ENCODE measurements at places on chromosomes 16 and 17.
A peak's percentile ranks its signal among the peaks of the same experiment; 100 is the strongest.

GRCh38 chr16:86529160-86529559 is 18.8 kb downstream of the FOXF1 start:
- no peak for DNase-seq

GRCh38 chr17:50123649-50124349 is 6.2 kb downstream of the SAMD14 start:
- DNase-seq = no peak

DNA sequence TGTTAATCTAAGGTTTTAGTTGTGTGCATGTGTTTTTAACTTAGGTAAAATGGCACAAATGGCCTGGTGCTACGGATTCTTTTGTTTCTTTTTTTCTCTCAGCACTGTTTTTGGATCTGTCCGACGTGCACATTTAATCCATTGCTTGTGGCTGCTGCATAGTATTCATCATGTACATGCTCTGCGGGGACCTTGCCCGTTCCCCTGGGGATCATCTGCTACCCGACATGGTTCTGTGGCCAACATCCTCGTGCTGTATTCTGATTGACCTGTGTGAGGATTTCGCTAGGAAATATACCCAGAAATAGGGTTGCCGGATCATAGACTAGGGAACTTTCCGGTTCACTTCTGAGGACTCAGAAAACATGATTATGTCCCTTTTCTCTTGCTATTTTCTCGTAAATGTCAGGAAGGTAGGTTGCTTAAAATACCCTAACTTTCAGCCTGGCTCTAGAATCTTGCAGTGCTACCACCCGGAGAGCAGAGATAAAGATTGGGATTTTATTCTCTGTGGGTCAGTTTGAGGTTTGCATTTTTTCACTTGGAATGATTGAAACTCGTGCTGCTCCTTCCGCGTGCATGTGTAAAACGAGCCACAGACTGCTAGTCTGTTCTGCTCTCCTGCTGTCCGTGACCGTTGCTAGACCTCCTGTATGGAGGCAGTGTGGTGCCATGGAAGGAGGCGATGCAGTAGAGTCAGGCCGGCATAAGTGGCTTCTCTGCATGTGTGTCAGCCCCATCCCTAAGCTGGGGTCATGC is 42.9 kb downstream of the LDHD start:
- DNase-seq = no peak

GRCh38 chr17:50818921-50819657 is 16.3 kb upstream of the WFIKKN2 start:
- no peak for DNase-seq

DNA sequence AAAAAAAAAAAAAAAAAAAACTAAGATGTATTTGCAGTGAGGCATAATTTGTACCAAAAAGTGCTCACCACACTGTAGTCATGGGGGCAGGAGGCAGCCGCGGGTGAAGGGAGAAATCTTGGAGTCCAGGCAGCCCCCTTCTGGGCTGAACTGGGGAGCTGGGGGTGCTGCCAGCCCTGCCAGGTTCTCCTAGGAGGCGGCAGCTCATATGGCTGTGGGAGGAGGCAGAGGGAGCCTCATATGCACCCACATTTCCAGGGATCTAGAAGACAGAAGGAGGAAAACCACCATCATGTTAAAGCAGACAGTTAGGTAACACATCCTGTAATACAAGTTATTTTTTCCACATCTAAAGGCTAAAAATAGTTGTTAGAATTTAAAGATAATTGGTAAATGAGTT is 16.3 kb downstream of the MAPT start:
- no peak for DNase-seq

DNA sequence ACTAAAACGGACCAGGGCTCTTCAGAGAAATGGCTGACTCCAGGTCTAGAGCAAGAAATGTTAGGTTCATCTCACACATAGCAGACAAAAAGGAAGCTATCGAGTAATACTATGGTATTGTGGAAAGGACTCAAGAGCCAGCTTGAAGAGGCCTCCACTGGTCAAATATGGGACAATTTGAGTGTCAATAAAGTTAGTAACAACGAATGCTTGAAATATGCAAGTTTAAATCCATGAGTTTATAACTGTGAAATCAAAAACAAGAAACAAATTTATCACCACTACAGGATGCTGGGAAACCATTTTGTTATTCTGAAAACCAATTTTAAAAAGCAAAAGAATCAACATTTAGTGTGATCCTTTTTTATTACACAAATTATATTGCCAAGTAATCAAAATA is 50.4 kb upstream of the ANKFY1 start:
- DNase-seq = no peak

- peak; percentile 72 for DNase-seq
Measured at GRCh38 chr16:56950881-56951771, 10.6 kb upstream of the CETP start.

DNA sequence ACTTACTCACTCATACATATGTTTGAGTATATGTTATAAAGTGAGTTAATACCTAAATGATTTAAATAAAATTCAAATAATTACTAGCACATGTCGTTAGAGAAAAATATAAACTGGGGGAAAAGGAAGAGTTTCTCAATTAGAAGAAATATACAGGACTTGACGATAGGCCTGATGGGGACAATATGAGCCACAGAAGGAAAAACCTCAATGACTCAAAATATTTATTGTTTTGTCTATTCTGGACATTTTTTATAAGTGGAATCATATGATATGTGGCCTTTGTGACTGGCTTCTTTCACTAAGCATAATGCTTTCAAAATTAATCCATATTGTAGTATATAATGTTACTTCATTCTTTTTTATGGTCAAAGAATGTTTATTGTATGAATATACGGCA is 339.2 kb upstream of the PMFBP1 start:
- DNase-seq = no peak

DNA sequence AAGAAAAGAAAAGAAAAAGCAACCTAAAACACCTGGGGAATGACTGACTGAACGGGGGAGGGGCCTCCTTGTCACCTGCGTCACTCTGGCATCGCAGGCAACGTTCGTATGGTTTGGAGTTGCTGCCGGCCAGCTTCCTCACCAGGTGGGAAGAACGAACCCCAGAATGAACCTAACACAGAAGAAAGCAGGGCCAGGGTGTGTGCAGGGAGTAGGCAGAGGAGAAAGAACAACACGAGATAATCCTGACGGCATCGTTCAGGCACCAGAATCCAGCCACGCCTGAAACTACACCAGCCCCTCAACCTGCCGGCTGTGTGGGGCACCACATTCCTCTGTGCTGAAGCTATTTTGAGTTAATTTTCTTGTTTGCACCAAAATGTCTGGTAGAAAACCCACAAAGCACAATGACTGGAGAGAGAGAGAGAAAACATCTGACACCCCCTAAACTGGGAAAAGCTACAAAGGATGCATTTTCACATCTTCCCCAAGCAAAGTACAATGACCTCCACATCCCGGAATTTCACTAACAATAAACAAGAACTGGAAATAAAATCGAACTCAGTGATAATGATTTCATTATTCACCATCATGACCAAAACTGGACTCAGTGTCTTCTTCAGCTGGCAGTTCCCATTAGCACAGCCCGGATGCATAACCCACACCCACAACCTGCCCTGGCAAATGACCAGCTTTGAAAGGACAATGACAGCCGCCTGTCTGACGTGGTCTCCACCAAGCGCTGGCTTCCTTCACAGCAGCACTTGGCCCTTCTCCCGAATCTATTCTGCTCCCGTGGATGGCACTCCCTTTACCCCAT is 23.6 kb downstream of the RAB40B start:
- no peak for DNase-seq

- no peak for DNase-seq
Measured at GRCh38 chr16:57244463-57244766, 644 bp upstream of the ARL2BP start.

DNA sequence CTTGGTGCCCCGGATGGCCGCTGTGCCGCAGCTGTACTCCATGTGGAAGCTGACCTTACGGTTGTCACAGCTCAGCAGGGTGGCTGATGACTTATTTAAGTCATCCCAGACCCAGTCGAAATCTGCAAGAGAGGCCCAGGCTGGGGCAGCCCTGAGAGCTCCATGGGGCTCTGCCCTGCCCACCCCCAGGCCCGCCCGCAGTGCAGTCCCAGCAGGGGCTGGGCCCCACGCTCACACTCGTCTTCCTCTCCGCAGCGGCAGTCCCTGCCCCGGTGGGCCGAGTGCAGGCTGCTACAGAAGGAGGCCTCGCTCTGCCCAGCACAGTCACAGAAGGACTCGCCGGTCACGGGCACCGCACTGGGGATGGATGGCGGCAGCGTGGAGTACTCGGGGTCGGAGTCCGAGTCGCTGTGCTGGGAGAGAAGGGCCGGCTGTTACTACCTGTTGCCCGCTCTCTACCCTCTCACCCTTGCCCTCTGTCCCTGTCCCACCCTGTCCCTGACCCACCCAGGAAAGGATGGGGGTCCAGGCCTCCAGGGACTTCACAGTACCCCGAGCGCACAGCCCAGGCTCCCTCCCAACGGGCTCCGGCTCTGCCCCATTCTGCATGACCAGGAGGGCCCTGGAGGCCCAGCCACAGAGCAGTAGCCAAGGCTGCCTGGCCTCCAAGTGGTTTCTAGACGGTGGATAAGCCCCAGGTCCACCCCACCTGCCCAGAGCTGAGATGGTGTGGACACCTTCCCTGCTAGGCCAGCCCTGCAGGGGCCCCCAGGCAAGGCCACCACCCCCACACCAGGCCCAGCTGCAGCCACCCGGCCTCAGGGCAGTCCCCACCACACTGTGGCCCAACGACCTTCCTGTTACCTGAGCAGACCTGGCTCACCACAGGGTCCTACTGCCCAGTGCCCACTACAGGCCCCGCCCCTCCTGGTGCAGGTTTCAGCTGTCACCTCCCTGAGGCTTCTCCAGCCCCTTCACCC is 3.9 kb downstream of the SPSB3 start:
- DNase-seq = no peak

DNA sequence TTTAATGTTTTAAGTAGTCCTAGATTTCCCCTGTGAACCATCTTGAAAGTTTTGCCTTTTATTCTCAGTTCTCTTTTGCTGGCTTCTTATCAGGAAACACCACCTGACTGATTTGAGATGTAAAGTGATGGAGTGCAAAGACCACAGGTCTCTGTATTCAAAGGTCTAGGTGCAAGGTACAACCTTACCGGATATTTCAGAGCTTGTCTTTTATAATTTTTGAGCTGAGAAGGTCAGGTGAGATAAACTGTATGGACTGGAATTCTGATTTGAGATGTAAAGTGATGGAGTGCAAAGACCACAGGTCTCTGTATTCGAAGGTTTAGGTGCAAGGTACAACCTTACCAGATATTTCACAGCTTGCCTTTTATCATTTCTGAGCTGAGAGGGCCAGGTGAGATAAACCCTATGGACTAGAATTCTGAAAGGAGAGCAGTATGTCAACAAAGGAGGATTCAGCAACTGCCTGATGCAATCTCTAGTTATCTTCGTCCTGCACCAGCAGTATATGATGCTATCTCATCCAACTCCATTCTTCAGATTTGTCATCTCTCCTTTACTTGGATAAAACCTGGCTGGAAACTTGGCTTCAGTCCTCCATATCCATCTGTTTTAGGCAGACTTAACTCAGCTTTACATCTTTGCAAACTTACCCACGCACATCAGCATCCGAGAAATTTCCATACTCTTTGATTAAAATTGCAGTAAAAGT is 64.3 kb downstream of the CENPV start:
- no peak for DNase-seq

GRCh38 chr16:57743886-57744641 is 8.5 kb downstream of the KATNB1 start:
- no peak for DNase-seq

GRCh38 chr16:5903153-5903552 is 805.6 kb upstream of the EEF2KMT start:
- DNase-seq = no peak

DNA sequence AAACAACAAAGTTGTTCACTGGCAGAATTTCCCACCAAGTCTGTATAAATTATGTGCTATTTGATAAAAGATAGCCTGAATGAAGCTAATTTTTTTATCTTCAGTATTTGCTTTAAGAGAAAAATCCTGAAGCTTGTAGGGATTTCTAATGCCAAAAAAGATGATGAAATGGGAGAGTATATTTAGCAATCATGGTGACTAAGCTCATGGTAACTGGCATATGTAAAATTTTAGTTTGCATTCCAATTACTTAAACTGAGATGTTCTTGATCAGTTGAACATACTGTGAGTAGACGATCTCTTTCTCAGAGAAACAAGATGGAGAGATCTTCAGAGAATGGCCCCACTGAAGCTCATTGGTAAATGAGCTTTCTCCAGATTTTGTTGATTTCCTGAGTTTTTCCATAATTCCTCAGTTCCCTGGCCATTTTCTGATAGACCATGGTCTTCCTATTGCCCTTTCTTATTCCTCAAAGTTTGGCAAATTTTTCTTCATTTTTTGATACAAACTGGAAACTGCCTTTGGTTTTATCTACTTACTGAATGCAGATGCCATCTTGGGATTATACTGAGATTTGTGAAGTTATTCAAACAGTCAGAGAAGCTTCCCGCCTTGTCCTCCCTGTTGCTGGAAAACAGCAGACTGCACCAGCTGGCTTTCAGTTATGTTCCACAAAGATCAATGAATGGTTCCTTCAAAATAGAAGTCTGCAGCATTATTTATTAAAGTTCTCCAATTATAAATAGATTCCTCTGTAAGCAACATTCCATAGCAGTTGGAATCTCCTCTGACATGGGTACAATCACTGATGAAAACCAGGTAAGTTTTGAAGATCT is 68.3 kb upstream of the ALOX12 start:
- no peak for DNase-seq

GRCh38 chr17:56867948-56868376 is 34.0 kb downstream of the DGKE start:
- DNase-seq = no peak

DNA sequence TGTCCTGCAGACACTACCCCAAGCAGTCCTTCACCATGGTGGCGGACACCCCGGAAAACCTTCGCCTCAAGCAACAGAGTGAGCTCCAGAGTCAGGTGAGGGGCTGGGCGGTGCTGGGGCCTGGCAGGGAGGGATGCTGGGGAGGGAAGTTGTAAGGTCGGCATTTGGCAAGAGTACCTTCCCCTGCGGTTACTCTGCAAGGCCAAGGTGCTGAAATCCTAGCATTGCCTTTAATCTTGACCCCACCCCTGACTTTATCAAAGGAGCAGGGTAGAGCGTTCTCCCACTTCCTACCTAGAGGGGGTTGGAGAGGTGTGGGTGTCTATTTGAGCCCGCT is 20.5 kb downstream of the LASP1 start:
- DNase-seq = no peak

DNA sequence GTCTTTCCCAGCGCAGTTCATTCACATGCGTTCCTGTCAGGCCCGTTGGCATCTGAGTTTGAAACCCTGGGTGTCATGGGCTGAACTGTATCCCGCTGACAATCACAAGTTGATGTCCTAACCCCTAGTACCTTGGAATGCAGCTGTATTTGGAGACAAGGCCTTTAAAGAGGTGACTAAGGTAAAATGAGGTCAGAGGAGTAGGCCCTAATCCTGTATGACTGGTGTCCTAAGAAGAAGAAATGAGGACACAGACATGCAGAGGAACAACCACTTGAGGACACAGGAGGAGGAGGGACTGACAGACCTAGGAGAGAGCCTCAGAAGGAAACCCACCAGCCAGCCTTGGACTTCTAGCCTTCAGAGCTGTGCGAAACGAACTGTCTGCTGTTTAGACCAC is 33.1 kb downstream of the TRPV2 start:
- DNase-seq = no peak

- DNase-seq = peak; percentile 84
Measured at GRCh38 chr17:1720856-1721386, 3.6 kb upstream of the WDR81 start.

All from WTC11 (cell line).